ENCODE measurements at places on chromosomes 13 and 19.

DNA sequence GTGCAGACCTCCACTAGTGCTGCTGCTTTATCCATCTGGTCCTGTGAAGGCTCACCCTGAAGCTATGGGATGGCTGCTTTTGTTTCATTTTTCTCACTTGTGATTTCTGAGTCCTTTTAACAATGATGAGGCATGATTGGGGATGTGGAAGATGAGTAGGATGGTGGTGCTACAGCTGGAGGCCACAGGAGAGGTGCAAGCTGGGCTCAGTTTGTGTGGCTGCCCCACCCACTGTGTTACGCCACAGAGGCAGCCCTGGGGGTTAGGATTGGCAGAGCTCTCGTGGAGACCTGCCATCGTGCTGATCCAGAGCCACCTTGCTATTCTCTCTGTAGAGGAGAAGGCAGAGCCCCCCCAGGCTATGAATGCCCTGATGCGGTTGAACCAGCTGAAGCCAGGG is 19.6 kb upstream of the QTRT1 start:
- DNase-seq, result no peak

- DNase-seq, result no peak
Measured at GRCh38 chr13:37485756-37486155, 112.8 kb downstream of the POSTN start.

DNA sequence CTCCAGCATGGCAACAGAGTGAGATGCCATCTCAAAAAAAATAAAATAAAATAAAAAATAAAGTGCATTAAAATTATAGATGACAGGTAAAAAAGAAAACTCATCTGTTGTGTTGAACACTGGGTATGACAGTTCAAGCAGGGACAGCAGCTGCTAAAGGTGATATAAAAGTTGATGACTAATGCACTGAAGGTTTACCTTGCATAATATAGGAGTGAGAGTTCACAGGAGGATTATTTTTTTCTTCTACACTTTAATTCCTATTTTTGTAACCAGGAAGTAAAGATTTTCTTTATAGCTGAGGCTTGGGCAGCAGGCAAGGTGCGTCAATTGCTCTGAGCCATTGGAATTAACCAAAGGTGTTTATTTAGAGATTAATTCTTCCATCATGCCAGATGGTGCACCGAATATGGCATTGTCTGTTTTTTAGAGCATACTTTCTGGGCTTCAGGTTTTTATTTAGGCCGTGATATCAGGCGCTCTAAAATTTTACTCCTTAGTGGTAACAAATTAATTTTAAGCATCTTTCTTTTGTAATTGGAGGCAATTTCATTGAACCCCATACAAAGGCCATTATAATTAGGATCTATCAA is 337.0 kb upstream of the SLC10A2 start:
- no peak for DNase-seq

DNA sequence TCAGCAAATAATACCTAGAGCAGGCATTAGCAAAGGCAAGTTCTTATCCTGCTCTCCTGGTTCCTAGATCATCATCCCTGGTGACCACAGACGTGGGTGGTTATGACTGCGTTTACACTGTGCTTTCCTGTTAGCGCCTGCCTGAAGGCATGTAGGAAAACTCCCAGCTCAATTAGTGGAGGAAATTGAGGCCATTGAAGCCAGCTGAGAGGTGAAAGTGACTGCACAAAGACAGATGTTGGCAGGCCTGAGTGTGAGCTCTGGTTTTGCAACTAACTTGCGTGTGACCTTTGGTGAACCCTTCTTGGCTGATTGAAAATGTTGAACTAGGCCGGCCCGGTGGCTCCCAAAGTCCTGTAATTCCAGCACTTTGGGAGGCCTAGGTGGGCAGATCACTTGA is 17.5 kb upstream of the NWD1 start:
- DNase-seq, result no peak

DNA sequence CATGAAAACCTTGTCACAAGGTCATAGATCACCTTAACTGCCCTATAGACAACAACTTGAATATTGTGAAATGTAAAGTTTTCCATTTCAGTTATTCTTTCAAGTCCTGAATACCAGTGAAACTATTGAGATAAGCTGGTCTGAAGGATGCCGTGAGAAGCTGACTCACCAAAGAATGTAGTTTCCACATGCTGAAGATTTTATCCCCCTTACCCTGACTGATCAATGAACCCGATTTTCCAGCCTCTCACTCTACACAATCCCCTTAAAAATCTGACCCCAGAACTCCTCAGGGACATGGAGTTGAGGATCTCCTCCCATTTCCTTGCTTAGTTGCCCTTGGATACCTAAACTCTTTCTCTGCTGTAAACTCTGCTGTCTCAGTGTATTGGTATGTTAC is 67.5 kb downstream of the POSTN start:
- DNase-seq, result no peak
